ENCODE measurements at places on chromosomes 1 and 21. TPM values are rescaled to one million over a fixed set of nuclear protein-coding genes. Genes with fewer than 3 reads are reported as not detected.
A peak's percentile ranks its signal among the peaks of the same experiment; 100 is the strongest.

The KIF2C gene
- 9.4 TPM for total RNA-seq

The SLAMF1 gene
- total RNA-seq = not detected

GRCh38 chr1:214354440-214355148 is 73.6 kb downstream of the SMYD2 start:
- no peak for DNase-seq

- DNase-seq = no peak
These were observed 110.2 kb downstream of the NAV1 start for GRCh38 chr1:201648907-201649721.

DNA sequence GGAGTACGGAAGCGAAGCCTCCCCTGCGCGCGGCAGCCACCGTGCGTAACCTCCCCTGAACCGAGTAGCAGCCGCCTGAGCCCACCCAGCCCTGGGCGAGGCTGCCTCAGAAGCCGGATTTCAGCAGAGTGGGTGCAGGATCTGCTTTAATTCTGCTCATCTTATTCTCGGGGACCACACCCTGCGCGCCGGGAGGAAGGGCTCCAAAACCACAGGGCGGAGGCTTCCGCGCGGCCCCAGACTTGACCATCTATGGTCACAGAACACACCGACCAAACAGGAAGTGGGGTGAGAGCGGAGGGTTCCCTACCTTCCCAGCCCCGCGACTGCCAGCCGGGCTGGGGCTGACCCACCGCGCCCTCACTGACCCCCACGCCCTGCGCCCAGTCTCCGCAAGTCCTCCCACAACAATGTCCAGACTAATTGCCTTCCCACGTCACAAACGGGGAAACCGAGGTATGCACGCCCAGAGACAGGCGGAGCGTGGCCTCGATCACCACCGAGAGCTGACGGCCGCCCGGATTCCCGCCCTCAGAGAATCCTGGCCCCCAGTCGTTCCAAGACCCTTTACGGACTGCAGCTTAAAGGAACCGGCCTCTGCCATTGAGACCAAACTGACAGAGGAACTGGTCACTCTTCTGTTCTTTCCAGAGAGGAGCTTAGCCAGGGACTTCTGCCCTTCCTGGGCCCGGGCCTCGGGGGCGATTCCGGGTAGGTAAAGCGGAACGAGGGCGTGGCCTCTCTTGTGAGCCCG is 595 bp upstream of the CAP1 start:
- DNase-seq = peak; percentile 77

DNA sequence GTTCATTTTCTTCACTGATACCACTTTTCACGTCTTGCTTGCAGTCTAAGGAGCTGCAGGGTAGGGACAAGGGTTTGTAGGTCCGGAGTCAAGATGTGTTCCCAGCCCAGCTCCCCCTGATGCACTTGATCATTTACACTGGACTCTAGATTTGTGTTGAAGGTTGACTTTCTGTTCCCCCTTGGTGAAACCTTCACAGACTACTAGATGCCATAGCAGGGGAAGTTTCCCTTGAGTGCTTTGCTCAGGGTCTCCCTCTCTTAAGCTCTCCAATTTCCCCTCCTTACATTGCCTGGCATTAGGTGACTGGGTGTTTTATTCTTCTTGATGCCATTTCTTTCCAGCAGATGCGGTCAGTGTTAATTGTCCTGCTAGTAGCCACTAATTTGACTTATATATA is 8.0 kb upstream of the RAB3GAP2 start:
- no peak for DNase-seq

DNA sequence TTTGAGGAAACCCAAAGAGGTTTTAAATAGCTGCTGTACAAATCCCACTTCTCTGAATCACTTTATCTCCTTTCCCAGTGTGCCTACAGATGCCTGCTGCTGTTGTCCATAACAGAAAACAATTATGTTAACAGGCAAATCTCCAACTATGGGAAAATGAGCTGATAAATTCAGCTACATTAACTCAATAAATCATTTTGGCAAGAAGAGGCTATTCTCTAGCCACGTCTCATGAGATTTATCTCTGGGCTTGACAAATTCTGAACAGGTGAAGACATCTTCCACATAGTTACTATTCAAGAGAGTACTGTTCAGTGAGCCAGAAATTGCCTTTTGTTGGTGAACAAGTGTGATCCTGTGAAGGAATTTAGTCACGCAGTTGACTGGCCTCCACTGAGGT is 327.1 kb upstream of the FMN2 start:
- DNase-seq = no peak
